ENCODE measurements at places on chromosomes 13 and 19.
A peak's percentile ranks its signal among the peaks of the same experiment; 100 is the strongest.

GRCh38 chr19:18708452-18709231, 25.2 kb downstream of the CRTC1 start:
- DNase-seq: no peak

GRCh38 chr13:22979952-22980351, 200.8 kb upstream of the SGCG start:
- DNase-seq: no peak

DNA sequence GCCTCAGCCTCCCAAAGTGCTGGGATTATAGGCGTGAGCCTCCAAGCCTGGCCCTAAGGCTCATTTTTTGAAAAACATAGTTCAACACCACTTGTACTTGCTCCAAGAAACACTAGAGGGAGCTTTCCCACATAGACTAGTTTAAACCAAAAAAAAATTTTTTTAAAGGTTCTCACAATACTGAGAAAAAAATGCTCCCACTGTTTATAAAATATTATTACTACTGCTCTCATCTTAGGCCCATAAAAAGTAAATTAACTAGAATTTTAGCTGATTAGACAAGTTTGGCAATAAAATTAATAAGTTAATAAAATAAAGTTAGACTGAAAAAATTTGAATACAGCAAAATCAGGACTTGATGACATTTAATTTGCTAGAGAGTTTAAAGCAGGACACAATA, 109.5 kb downstream of the TBC1D4 start:
- DNase-seq: peak; percentile 31

DNA sequence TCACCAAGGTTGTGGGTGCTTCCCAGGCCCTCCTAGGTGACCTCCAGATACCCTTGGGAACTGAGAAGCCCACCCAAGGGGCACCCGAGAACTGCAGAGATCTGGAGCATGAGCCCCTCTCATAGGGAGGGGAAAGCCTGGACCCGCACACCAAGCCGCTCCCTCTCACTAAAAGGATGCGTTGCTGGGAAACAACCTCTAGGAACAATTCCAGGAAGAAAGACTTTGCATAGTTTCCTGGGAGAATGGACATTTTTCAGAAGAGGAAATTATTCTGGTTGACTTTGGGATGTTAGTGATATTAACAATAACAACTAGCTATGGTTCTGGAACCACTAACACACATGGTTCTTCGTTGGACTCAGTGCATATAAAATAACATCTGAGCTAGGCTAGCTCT, 64.6 kb downstream of the SLC7A1 start:
- no peak for DNase-seq

DNA sequence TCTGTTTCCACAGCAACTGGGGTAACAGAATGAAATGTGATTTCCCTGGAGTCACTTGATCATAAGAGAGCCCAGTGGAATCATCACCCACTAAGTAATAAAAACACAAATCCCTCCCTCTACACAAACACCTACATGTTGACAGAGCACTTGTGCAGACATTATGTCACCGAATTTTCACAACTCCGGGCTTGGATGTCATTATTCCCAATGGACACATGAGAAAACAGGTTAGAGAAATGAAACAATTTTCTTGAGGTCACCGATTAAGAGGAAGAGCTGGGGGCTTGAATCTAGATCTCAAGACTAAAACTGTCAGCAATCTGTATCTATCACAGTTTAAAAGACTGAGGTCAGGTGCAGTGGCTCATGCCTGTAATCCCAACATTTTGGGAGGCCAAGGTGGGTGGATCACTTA, 3.1 kb downstream of the XRCC1 start:
- no peak for DNase-seq

- DNase-seq: no peak
These were observed 656 bp upstream of the ZNF324 start for GRCh38 chr19:58466089-58466759.

- no peak for DNase-seq
These were observed 223.1 kb upstream of the TSHZ3 start for GRCh38 chr19:31572102-31572975.

GRCh38 chr19:56084835-56085536, 36.1 kb downstream of the ZNF787 start:
- DNase-seq: no peak

DNA sequence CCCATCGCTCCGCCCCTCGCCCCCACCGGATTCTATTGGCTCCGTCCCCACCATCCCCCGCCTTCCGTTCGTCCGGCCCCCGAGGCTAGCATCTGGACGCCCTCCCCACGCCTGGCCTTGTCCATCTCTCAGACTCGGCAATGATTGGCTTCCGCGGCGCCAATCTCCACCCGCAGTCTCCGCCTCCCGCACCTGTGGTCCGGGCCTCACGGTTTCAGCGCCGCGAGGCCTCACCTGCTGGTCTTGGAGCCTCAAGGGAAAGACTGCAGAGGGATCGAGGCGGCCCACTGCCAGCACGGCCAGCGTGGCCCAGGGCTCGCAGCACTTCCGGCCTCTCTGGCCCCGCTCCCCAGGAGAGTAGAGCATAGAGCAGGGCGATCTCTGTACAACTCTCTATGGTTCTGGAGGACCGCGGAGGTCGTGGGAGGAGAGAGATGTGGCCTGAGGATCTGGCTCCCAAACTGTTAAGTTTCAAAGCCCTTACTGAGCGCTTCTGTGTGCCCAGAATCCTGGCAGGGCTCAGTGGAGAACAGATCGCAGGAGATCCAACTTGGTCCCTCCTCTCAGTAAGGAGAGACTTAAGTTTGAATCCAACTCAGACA, at the start of gene ERCC1:
Gene ERCC1 (minus strand): TSS at position 329 of the 602 bp plus-strand sequence. CDS start 543 bp downstream, outside the sequence.
- peak; percentile 89 for DNase-seq

- peak; percentile 15 for DNase-seq
These were observed 4.9 kb upstream of the DMKN start for GRCh38 chr19:35518313-35518712.

DNA sequence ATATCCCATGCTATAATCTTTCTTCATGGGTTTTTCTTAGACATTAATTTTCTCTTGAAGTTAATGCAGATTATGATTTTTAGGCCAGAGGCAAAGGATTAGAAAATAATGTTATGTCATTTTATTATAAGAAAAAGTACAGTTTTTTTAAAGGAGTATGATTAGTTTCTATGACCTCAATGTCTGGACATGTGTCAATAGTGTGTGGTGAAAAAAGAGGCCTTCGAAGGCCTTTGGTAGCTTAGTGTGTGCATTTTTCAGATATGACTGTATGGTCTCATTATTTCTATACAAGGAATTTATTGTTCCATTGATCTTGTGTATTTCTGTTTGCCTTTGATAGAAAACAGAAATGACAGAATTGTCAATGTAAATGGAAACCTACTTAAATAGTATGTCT, 195.6 kb downstream of the GPC5 start:
- no peak for DNase-seq

DNA sequence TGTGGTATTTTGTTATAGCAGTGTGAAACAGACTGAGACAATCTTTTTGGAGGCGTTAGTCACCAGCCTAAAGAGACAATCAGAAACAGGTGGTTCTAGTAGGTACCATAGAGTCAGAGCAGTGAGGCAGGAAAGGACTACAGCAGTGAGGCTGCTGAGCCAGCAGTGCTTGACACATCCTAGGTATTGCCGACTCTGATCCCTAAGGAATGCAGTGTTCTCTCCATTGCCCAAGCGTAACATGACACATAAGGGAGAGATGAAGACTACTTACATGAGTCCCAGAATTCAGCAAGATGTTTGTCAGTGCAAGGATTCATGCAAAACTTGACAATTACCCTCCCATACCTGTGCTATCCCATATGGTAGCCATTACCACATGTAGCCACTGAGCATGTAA, 62.4 kb upstream of the XPO4 start:
- no peak for DNase-seq

DNA sequence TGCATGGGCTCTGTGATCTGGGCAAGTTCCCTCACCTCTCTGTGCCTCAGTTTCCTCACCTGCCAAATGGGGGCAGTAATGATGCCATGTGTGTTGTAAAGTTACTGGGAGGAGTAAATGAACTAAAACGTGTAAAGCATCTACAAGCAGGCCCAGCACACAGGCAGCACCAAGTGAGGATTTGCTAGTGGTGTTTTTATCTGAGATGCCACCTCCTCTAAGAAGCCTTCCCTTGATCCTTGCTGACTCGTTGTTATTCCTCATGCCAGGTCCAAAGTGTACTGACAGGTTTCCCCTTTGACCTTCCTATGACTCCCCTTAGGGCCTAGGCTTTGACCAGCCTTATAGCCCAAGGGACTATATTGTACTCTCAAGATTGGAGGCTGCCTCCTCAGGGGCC, 1.5 kb upstream of the UQCRFS1 start:
- no peak for DNase-seq

GRCh38 chr13:111384441-111385182, 64.2 kb downstream of the TEX29 start:
- no peak for DNase-seq

- DNase-seq: no peak
These were observed 40.2 kb downstream of the CILP2 start for GRCh38 chr19:19578252-19578651.

GRCh38 chr19:13463296-13463695, 43.0 kb downstream of the CACNA1A start:
- no peak for DNase-seq

GRCh38 chr13:93915269-93915809, 564.1 kb downstream of the DCT start:
- no peak for DNase-seq

DNA sequence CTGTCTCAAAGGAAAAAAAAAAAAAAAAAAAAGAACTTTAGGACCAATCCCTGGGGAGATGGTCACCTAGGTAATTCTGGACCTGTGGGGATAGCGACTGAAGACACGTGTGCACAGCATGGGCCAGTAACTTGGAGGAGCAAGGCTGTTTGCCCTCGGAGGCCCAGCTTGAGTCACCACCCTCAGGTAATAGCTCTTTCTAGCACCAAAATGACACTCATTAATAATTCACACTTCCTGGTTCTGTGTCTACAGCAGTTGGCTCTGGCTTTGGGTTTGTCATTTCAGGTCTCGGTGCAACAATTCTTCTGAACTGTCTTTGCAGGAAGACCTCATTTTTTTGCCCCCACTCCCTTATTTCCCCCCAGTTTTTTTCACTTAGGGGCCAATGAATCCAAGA, 3.9 kb upstream of the ATP11A start:
- DNase-seq: no peak

- DNase-seq: no peak
These were observed 19.8 kb downstream of the CD70 start for GRCh38 chr19:6571167-6571566.

DNA sequence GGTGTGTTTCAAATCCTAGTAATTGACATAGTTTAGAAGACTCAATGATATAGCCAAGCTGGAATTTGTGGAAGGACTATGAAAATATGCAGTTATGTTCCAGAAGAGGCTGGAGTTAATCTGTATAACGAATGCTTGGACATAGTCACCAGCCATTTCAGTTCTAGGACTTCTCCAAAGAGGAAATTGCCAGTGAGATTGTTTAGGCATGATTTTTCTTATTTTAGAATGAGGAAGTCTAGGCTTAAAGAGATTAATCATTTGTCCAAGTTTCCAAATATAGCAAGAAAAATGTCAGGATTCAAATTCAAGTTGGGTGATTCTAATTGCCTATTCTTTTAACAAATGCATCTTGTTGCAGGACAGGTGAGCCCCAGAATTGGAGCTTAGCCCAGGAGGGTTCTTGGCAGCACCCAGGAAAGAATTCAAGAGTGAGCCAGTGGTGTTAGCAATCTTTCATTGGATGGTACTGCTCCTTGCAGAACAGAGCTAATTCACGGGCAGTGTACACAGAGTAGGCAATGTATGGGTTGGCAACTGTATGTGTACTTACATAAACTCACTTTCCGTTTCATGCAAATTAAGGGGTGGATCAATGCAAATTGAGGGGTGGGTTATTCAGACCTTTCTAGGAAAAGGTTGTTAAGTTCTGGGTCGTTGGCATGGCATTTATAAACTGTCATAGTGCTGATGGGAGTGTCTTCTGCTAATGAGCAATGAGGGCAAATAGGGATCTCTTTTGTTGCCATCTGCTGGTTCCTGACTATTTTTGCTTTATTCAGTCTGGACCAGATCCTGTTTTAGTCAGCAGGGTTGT, 763.1 kb upstream of the SLITRK1 start:
- DNase-seq: no peak

GRCh38 chr13:57558051-57558467, 73.5 kb upstream of the PCDH17 start:
- no peak for DNase-seq

- DNase-seq: no peak
These were observed 74.3 kb downstream of the CRYL1 start for GRCh38 chr13:20451397-20451796.

DNA sequence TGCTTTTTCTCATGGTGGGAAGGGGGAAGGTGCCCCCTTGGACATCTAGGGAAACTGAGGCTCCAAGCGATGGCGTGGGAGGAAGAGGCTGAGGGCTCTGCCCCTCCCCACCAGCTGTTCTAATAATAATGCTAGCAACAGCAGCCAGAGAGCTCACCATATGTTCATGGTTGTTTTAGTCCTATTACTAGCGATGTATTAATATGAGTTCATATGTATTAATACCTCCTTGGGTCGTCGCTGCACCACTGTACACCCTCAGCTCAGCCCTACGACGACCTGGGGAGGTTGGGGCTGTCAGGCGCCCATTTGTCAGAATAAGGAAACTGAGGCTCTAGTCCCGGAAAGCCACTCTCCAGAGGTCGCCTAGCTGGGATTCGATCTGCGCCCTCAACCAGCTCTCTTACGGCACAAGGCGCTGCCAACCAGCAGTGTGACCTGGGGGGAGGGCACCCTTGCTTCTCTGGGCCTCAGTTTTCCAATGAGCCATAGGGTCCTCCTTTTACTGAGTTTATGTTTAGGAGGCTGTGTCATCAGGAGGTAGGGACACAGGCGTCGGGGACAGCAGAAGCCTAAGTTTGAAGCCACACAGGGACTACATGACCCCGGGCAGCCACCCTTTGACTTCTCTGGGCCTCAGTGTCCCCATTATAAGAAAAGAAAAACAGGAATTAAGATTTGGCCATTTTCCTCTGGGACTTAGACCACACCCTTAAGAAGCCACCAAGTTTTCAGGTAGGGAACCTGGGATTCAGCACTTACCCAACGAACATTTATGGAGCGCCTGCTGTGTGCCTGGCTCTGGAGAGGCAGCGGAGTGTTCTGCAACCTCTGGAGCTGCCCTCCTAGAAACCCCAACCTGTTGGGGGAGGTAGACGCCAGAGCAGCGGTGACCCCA, 664 bp downstream of the MAST3 start:
- no peak for DNase-seq

DNA sequence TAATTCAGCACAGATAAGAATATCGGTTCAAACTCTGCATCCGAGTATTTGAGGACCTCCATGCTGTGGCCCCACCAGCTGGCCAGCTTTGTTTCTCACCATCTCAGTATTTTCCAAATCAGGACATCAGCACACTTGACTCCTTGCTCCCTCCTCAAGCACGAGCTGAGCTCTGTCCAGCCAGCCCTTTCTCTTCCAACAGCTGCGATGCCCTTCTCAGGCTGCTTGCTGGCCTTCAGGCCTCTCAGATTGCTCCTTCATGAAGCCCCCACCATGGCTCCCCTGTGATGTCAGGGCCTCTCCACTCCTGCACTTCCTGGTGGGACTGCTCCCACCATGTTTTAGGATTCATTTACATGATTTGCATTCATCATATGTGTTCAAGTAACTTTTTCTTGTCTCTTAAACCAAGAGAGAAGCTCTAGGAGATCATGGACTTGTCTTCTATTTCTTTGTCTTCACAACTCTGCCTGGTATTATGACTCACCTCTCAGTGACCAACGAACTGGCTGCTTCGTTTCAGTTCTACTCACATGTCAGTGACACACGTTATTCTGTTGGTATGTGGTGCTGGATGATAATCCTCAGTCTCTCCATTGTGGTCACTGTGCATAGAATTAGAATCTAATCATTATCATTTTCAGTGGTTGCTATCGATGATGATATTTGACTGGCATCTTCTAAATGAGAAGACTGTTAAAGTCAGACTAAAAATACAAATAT, 471.7 kb downstream of the EFNB2 start:
- no peak for DNase-seq

GRCh38 chr13:113882267-113882630, 18.4 kb upstream of the GAS6 start:
- DNase-seq: no peak

Data from smooth muscle cell of the brain vasculature (primary cell).